ENCODE measurements at places on chromosomes 11 and 22.
A peak's percentile ranks its signal among the peaks of the same experiment; 100 is the strongest.

GRCh38 chr22:22891139-22891621, 3.6 kb downstream of the IGLL5 start:
- no peak for DNase-seq

DNA sequence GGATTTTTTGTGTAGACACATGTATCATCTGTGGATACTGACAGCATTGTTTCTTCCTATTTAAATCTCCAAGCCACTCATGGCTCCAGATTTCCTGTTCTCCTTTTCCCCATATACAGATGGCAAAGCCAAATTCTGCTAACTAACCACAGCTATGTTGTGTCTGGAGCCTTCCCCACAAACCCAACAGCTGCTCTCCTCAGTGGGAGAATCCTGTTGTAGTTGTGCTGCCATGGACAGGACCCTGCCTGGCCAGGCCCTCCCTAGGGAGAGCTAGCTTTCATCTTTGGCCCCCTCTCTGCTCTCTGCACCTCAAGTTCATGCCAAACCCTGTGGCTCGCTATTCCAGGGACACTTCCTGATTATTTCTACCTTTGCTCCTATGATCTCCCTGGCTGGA, 106.4 kb upstream of the CCDC90B start:
- DNase-seq: no peak

DNA sequence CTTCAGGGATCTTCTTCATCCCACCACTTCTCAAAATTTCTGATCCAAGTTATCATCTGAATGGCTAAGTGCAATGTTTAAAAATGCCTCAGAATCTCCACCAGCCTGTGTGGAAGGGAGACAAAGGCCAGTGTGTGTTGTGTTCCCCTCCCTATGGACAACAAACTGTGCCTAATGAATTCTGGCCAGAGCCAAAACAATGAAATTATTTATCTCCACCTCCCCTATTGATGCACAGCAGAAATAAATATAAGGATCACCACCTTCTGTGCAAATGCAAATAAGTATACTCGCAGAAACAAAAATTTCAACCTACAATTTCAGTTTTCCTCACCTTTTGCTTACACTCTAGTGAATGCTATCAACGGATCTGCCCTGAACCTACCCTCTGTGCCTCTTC, 75.8 kb downstream of the GAB2 start:
- DNase-seq: no peak

GRCh38 chr11:108895579-108896480, 231.0 kb downstream of the DDX10 start:
- no peak for DNase-seq

GRCh38 chr11:6682591-6682935, 577 bp downstream of the MRPL17 start:
- DNase-seq: no peak

DNA sequence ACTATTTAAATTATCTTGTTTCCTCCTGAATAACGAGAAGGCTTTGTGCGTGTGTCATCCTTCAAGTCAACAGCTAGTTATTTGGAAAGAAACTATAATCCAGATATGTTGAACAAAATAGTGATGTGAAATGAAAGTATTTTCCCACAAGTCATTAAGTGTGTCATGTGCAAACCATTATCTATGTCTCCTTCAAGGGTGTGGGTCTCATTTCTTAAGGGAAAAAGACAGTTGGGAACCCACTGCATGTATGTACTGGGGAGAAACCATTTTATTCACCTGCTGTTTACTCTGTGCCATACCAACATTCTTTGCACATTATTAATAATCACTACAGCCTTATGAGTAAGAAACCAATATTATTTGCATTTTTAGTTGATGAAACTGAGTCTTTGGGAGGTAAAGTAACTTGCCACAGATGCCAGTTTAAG, 145.3 kb upstream of the CTSC start:
- DNase-seq: no peak

GRCh38 chr11:59188954-59189353, 17.0 kb downstream of the DTX4 start:
- no peak for DNase-seq

DNA sequence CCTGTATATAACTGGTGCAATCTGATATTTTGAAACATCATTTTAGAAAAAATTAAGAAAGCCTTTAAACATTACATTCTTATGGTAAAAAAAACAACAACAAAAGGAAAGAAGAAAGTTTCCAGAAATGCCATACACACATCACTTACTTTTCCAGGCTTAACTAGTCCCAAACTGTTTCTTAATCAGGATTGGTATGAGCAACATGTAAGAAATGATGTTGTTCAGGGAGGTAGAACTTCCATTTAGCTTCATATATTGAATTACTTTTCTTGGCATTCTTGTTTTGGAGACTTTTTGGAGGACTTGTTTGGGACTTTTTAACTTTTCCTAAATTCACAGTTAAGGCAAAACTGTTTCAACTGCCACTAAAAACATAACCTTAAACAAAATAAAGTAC, 791.5 kb downstream of the METTL15 start:
- DNase-seq: no peak

GRCh38 chr11:48090174-48090573, 109.8 kb downstream of the PTPRJ start:
- DNase-seq: no peak

GRCh38 chr22:19579880-19580279, 55.7 kb upstream of the CLDN5 start:
- no peak for DNase-seq

GRCh38 chr22:32536352-32536751, 61.7 kb downstream of the FBXO7 start:
- DNase-seq: no peak

- DNase-seq: no peak
Observed at GRCh38 chr11:74950374-74950969, 1.4 kb downstream of the SPCS2 start.

DNA sequence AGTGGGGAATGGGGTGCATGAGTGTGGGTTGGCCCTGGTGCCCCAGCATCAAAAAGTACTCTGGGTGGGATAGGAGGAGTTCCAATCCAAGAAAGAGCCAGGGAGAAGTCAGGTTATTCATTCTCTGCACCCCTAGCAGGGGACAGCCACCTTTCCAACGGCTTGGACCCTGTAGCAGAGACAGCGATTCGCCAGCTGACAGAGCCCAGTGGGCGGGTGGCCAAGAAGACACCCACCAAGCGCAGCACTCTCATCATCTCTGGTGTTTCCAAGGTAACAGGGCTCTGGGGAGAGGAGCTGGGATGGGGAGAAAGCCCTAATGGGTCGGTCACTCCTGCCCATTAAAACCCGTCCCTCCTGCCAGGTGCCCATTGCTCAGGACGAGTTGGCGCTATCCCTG, 6.6 kb downstream of the C2CD2L start:
- no peak for DNase-seq

GRCh38 chr22:43878831-43879550, 12.8 kb downstream of the PNPLA5 start:
- DNase-seq: no peak

DNA sequence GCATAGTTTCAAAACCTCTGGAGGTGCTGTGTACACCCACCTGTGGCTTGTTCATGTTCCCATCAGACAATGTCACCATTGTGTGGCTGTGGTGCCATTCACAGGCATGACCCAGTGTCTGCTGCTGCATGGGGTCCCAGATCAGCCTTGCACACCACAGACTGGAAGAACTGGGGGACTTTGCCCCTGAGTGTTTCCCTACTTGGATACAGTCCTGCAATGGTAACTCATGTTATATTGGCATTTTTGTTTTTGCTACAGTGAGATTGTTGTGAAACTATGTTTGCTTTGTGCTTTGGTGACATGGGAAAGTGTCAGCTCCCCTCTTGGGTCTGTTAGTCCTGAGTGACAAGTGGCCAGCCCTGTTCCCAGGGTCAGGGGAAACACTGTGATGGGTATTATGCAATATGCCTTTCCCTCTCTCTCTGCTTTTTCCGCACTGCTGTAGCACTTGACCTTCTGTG, 108.8 kb downstream of the NAV2 start:
- DNase-seq: no peak

GRCh38 chr22:50008151-50009040, 4.2 kb downstream of the IL17REL start:
- DNase-seq: peak; percentile 70

- DNase-seq: no peak
Observed at GRCh38 chr11:36583667-36584066, 10.6 kb upstream of the IFTAP start.

GRCh38 chr11:112277941-112278340, 17.3 kb upstream of the PLET1 start:
- DNase-seq: no peak

DNA sequence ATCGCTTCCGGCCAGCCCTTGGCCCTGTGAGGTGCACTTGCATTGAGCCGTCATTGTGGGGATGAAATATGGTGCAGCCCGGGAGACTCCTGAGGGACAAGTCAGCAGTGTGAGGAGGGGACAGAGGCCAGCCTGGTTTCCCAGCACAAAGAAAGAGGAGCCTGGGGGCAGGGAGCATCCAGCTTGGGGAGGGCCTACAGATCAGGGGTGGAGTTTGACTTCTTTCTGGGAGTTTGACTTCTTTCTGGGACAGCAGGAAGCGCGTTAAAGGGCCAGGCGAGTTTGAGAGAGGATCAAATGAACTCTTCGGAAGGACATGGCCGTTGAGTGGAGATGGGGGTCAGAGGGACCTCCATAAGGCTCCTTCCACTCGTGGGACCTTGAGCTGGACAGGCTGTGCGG, 91.9 kb downstream of the LRRC32 start:
- no peak for DNase-seq

DNA sequence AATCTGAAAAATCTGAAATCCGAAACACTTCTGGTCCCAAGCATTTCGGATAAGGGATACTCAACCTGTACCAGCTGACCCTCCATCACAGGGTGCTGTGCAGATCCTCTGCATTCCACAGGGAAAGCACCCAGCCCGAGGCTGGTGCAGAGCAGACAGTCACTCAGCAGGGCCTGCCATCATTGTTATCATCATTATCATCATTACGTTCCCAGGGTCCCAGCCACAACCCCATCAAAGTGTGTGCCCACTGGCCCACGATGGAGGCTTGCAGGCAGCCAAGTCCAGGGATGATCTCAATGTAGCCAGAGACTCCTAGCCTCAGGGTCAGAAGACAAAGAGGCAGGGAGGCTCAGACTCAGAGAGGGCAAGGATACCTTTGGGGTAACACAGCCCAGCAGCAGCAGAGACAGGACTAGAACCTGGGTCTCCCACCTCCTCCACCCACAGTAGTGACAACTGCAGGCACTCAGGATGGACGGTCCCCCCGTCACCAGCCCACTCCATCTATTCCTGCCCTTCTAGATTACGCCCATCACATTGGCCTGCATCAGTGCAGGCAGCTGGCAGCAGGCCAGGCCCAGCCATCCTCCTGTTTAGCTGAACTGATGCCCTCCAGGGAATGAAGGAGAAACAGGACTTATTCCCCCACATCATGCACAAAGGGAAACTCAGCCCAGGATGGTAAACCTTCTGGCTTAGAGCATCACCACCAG, 10.3 kb downstream of the GAL3ST1 start:
- DNase-seq: no peak

- DNase-seq: no peak
Observed at GRCh38 chr11:9313648-9314290, 624 bp downstream of the TMEM41B start.

GRCh38 chr11:70712471-70712870, 314.1 kb downstream of the CTTN start:
- DNase-seq: no peak

GRCh38 chr11:66318600-66318970, 1.7 kb upstream of the CD248 start:
- DNase-seq: no peak

- DNase-seq: no peak
Observed at GRCh38 chr11:78838417-78838816, 263.8 kb upstream of the NARS2 start.

GRCh38 chr11:70711911-70712185, 313.5 kb downstream of the CTTN start:
- no peak for DNase-seq

DNA sequence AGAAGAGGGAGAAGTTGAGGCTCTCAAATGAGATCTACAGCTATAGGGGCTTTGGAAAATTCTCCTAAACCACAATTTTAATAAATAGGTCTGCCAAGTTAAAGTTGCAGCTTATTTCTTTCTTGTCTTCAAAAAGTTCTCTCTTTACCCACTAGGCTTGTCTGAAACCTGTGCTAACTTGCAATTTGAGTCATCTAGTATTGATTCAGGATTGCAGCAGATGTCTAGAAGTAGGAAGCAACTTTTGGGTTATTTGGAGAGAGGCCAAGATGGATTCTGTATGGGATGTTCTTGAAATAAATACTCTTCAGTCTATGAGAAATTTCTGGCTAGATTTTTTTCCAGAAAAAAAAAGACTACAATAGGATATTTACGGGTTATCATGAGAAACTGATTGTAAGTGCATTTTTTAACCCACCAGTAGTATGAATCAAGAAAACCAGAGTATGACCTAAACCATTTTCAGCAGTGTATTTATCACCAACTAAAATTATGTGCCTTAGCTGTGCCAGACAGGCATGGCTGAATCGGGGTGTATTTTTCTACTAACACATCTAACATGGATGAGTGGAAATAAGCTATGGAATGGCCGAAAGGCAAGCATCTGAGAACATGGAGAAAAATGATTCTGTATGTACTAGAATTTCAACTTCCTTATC, 4.9 kb upstream of the RAB38 start:
- DNase-seq: no peak
